ENCODE measurements at places on chromosomes 16 and 17. TPM values are rescaled to one million over a fixed set of nuclear protein-coding genes. Genes with fewer than 3 reads are reported as not detected.
A peak's percentile ranks its signal among the peaks of the same experiment; 100 is the strongest.

SEPTIN12 gene
- not detected for total RNA-seq

VPS9D1 gene
- total RNA-seq = 3.7 TPM

HSPB9 gene
- 0.11 TPM for total RNA-seq

MRPL45 gene
- 70.0 TPM for total RNA-seq

SOX8 gene
- 0.39 TPM for total RNA-seq

PRCD gene
- total RNA-seq = 0.53 TPM

KRTAP1-5 gene
- not detected for total RNA-seq

RNU2-1 gene
- 3,357 TPM for total RNA-seq

KCNH6 gene
- not detected for total RNA-seq

KRTAP3-2 gene
- not detected for total RNA-seq

RARA gene
- 37.4 TPM for total RNA-seq

CRYM gene
- total RNA-seq = not detected

MYH1 gene
- total RNA-seq = not detected

DNA sequence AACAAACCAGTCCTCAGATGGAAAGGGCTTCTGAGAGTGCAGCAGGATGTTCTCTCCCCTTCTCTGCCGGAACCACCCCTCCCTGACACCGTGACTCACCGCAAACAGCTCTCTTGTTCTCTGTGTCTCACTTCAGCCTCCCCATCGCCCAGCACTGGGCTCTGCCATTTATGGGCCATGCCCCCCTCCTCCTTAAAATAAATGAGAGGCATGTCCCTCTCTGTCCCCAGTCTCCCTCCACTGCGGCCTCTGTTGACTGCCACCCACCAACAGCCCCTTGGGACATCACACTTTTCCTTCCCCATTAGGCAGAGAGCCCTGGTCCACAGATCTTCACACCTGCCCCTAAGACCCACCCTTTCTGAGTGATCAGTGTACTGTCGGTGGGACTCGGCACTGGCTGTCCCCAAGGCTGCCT lies 6.3 kb downstream of the CCDC102A start:
- H3K27ac ChIP-seq = peak overlapping the region; percentile 66
- peak; percentile 71 for DNase-seq
- peak overlapping the region; percentile 56 for H3K4me3 ChIP-seq

DNA sequence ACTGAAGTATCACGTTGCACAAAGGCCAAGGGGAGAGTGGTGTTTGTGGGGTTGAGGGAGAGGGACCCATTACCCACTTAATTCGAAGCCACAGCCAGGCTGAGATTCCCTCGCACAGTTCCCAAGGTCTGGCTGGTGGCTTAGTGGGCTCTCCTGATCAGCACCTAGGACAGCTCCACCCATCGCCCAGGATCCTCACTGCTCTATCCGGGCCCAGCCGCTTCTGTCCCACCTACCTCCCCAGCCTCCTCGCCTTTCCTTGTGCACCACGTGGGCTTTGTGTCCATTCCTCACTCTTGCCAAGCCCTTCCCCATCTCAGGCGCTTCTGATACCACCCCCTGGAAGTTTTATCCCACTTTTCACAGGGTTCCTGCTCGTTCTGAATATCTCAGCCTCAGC lies 163.5 kb downstream of the CCT6B start:
- H3K4me3 ChIP-seq = no peak overlapping the region
- H3K4me1 ChIP-seq = no peaks in the 10 kb centered on the region
- H3K27me3 ChIP-seq = no peaks in the 10 kb centered on the region
- no peak for DNase-seq
- H3K27ac ChIP-seq = no peak overlapping the region

DNA sequence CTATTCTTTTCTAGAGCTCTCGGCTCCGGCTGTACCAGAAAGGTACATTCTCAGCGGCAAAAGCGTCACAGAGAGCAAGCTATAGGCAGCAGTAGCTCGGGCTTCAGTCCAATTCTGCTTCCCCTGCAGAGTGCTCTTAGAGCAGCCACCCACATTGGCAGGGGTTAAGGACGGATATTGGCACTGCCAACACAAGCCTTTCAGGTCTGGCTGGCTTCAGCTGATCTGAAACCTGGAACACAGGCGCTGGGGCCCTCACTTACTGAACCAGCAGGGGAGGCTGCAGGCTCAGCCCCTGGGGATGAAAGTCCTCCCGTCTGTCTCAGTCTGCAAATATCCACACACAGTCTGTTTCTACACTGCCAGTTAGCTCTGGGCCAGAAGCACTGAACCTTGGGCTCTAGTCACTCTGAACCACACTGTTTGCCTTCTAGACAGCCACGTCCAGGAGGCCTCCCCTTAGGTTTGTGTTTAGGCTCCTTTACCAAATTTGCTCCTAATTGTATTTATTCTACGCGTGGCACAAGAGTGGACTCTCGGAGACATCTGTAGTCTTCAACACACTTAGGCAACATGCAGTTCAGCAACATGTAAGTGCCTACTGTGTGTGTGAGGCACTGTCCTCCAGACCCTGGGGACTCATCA lies 40.1 kb downstream of the HIC1 start:
- no peak for DNase-seq
- H3K4me1 ChIP-seq = peaks cover 13% of the 10 kb centered on the region
- no peaks in the 10 kb centered on the region for H3K36me3 ChIP-seq
- no peak overlapping the region for H3K27ac ChIP-seq
- H3K27me3 ChIP-seq = no peaks in the 10 kb centered on the region
- no peak overlapping the region for H3K4me3 ChIP-seq

GRCh38 chr17:37438141-37438540 lies 31.5 kb downstream of the TADA2A start:
- DNase-seq = no peak
- H3K36me3 ChIP-seq = peaks cover 33% of the 10 kb centered on the region
- H3K27ac ChIP-seq = no peak overlapping the region

GRCh38 chr17:66002812-66003211 lies 189.1 kb downstream of the CEP112 start:
- no peaks in the 10 kb centered on the region for H3K27me3 ChIP-seq
- no peak overlapping the region for H3K27ac ChIP-seq
- no peak overlapping the region for H3K4me3 ChIP-seq
- H3K36me3 ChIP-seq = no peaks in the 10 kb centered on the region
- DNase-seq = no peak
- no peaks in the 10 kb centered on the region for H3K4me1 ChIP-seq

DNA sequence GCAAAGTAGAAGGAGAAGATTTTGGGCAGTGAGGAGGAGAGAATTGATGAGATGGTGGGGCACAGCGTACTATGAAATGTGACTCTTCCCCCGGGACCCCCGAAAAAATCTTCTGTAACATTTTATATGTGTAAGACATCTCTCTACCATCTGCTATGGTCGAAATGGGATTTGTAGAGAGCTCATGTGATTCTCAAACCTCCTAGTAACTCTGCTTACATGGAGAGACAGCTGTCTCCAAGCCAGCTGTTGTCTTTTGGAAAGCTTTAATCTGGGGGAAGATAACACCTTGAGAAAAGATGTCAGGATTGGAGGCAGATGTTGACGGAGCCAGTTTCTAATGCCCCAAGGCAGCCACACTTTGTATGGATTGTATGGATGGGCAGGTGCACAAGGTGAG lies 94.1 kb downstream of the PRKCB start:
- H3K4me1 ChIP-seq = no peaks in the 10 kb centered on the region
- DNase-seq = no peak
- H3K4me3 ChIP-seq = no peak overlapping the region
- H3K36me3 ChIP-seq = peaks cover 5% of the 10 kb centered on the region
- H3K27ac ChIP-seq = no peak overlapping the region

GRCh38 chr16:2689968-2690801 lies 7.9 kb downstream of the KCTD5 start:
- H3K27ac ChIP-seq = no peak overlapping the region
- no peak overlapping the region for H3K4me3 ChIP-seq
- no peaks in the 10 kb centered on the region for H3K36me3 ChIP-seq
- peaks cover 13% of the 10 kb centered on the region for H3K4me1 ChIP-seq
- no peak for DNase-seq

DNA sequence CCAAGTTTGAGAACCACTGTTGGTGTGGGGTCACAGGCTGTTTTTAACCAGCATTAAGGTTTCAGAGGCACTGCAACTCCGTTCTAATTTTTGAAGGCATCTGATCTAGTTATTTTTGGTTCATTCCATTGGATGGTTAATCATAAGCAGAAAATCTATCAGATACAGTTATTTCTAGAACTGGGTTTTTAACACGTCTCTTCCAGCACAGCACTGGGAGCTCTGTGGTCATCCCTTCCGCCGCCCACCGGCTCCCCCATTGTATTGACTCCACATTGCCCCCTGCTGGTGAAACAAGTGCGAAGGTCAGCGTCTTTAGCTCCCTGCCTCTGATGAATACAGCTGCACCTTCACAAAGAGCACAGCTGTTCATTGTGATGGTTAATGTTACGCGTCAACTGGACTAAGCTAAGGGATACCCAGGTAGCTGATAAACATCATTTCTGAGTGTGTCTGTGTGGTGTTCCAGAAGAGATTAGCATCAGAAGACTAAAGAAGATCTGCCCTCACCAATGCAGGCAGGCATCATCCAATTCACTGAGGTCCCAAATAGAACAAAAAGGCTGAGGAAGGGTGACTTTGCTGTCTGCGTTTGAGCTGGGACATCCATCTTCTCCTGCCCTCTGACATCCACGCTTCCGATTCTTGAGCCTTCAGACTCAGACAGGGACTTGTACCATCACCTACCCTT lies 8.5 kb downstream of the CCL18 start:
- H3K4me3 ChIP-seq = no peak overlapping the region
- DNase-seq = peak; percentile 27
- no peaks in the 10 kb centered on the region for H3K27me3 ChIP-seq
- no peaks in the 10 kb centered on the region for H3K36me3 ChIP-seq

GRCh38 chr17:17201907-17202306 lies 4.2 kb downstream of the PLD6 start:
- no peaks in the 10 kb centered on the region for H3K27me3 ChIP-seq
- no peak overlapping the region for H3K27ac ChIP-seq
- H3K36me3 ChIP-seq = peaks cover 10% of the 10 kb centered on the region

DNA sequence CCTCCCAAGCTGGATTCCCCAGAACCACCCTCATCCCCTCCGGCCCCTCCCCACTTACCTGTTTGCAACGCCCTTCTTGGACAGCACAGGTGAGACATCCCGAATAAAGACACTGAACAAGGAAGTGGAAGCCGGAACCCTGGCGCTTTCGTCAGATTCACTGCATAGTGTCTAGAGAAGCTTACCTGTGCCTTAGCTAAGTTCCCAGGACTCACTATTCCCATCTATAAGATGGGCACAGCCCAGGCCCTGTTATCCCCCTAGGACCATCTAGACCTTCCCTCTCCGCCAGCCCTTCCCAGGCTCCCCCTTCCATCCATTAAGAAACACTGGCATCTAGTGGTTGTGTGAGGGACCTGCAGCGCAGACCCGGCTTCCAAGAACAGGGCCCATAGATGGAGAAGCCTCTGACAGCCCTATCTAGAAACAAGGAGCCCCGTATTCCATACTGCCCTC lies 26.9 kb upstream of the RPL38 start:
- H3K4me1 ChIP-seq = no peaks in the 10 kb centered on the region
- no peak overlapping the region for H3K4me3 ChIP-seq

- no peak for DNase-seq
- no peaks in the 10 kb centered on the region for H3K36me3 ChIP-seq
- H3K4me3 ChIP-seq = no peak overlapping the region
- H3K27ac ChIP-seq = no peak overlapping the region
These were observed 116.6 kb downstream of the XYLT1 start for GRCh38 chr16:17354141-17354601.

GRCh38 chr16:57770361-57770760 lies 31.9 kb downstream of the KIFC3 start:
- H3K27me3 ChIP-seq = no peaks in the 10 kb centered on the region
- no peak overlapping the region for H3K27ac ChIP-seq
- DNase-seq = no peak
- H3K4me3 ChIP-seq = no peak overlapping the region
- no peaks in the 10 kb centered on the region for H3K36me3 ChIP-seq

DNA sequence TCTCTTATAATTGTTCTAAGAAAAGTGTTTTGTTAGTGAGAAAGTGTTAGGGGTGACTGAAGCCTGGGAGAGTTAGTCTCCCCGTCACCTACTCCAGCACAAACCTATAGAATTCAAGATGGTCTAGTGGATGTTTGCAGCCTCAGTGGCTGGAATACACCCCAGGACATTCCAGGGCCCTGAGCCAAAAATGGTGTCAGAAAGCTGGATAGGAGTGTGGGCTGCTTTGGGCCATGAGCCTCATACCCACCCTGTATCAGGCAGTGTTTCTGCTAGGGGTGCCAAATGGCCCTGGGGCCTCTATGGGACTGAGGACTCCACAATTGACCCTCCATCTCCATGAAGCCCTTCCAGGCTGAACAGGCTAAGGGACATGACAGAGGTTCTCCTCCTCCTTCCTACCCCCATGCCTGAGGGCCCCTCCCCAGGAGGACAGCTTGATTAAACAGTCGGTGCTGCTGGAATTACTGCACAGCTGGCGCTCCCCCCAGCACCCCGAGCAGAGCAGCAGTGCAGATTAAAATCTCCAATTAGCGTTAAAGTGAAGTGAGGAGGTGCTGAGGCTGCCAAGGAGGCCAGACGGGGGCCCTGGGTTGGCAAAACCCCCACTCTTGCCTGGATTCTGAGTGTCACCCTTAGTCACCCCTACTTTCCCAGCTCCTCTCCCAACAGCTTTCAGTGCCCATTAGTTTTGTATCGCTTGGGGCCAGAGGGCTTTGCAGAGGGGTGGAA lies 59.1 kb downstream of the NEUROD2 start:
- no peak overlapping the region for H3K4me3 ChIP-seq
- no peak overlapping the region for H3K27ac ChIP-seq
- no peak for DNase-seq
- H3K4me1 ChIP-seq = no peaks in the 10 kb centered on the region

DNA sequence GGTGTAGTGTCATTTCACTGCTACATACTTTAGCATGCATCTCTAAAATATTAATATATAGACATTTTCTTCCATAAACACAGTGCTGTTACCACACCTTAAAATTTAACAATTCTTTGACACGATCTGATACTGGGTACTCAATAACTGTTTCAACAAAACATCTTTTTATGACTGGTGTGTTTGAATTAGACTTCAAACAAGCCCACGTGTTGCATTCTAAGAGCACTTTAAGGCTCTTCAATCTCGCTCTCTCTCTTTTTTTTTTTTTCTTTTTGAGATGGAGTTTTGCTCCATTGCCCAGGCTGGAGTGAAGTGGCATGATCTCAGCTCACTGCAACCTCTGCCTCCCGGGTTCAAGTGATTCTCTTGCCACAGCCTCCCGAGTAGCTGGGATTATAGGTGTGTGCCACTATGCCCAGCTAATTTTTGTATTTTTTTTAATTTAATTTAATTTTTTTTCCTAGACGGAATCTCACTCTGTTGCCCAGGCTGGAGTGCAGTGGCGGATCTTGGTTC lies 15.8 kb upstream of the SLC46A1 start:
- H3K36me3 ChIP-seq = no peaks in the 10 kb centered on the region
- H3K27me3 ChIP-seq = no peaks in the 10 kb centered on the region
- no peak for DNase-seq
- no peaks in the 10 kb centered on the region for H3K4me1 ChIP-seq
- H3K27ac ChIP-seq = no peak overlapping the region
- H3K4me3 ChIP-seq = no peak overlapping the region
